ENCODE measurements at places on chromosomes 2 and 18. TPM values are rescaled to one million over a fixed set of nuclear protein-coding genes. Genes with fewer than 3 reads are reported as not detected.
A peak's percentile ranks its signal among the peaks of the same experiment; 100 is the strongest.

SKOR2 gene
- not detected for total RNA-seq

MPPE1 gene
- total RNA-seq: 98.3 TPM

GPR17 gene
- not detected for total RNA-seq

NGEF gene
- not detected for total RNA-seq

ZAP70 gene
- 1,008 TPM for total RNA-seq

NTSR2 gene
- not detected for total RNA-seq

CCDC141 gene
- 3.1 TPM for total RNA-seq

LONRF2 gene
- total RNA-seq: not detected

C1GALT1C1L gene
- total RNA-seq: not detected

LRRC30 gene
- not detected for total RNA-seq

HTR2B gene
- total RNA-seq: not detected

CCDC88A gene
- total RNA-seq: 20.4 TPM

POMC gene
- total RNA-seq: 4.9 TPM

DNA sequence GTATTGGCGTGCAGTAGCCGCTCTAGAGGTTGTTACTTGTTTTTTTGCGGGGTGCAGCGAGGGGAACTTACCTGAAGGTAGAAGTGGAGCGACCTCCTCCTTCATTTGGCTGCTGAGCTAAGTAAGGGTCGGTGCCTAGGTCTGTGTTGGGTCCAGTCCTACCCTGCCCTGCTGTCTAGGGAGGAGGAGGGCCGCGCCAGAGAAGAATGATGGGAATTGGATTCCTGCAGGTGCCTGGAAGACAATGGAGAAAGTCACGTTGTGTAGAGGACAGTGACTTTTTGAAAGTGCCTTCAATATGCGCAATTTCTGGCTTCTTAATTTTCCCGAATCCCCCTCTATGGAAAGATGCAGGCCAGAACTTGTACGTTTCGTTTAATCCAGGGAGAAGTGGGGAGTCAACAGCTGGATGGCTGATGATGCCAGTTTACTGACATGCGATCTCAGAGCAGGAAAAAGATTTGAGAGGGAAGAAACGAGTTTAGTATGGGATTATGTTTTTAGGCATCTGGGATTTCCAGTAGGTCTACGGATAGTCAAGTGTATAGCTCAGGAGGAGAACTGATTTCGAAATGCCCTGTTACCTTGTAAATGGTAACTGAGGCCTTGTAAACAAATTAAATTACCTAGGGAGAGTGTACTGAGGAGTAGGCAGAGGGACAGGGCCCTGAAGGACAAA lies 653 bp downstream of the MRPS9 start:
- DNase-seq: no peak

DNA sequence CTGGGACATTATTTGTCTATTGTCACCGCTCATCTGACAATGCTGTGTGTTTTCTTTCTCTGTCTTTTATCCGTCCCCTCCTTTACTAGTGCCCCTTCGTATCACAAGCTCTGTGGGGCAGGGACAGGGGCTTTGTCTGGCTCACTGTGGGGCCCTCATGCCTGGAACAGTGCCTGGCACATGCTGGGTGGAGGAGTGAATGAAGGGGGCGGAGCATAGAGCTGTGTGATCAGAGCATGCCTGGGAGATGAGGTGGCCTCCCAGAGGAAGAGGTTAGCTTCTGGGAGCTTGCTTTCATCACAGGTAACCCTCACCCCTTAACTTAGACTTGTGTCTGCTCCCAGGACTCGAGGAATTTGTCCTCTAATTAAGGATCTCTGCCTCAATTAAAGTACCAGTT lies 16.4 kb downstream of the MTCL1 start:
- no peak for DNase-seq

DNA sequence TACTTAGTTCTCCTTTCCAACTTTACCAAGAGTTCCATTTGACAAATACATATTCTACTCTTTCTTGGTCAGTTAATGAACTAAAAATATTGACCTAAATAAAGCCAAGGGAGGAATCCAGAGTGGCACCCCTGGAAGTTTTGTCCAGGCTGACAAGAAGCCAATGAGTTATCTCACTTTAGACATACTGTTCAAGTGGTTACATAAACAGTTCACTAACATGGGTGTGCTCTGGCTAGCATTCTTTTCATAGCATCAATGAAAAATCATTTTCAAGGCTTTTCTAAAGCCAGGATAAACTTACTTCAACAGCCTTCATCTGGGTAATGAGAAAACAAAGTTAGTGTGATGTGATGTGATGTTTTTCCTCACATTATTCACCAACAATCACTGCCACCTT lies 649.4 kb downstream of the TDRD15 start:
- no peak for DNase-seq

GRCh38 chr18:3247240-3248061 lies at the start of gene MYL12A:
Gene MYL12A (plus strand): TSS chr18:3247801. CDS start chr18:3253248, 5,447 bp downstream.
- DNase-seq: peak; percentile 93

DNA sequence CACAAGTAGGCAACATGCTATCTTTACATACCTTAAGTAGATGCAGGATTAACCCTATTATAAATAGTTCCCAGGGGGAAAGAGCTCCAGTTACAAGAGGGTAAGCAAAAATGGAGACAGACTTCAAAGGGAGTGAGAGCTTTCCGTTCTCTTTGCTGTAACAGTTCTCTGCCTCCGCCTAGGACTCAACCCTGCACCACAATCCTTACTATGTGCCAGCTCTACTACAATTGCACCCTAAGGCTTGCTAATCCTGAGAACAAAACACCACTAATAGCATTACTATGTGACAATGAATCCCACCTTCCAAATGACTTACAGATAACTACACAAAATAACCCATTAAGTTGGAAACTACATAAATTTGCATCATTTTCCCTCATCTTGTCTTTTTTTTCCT lies 7.7 kb downstream of the ZBTB14 start:
- DNase-seq: no peak

DNA sequence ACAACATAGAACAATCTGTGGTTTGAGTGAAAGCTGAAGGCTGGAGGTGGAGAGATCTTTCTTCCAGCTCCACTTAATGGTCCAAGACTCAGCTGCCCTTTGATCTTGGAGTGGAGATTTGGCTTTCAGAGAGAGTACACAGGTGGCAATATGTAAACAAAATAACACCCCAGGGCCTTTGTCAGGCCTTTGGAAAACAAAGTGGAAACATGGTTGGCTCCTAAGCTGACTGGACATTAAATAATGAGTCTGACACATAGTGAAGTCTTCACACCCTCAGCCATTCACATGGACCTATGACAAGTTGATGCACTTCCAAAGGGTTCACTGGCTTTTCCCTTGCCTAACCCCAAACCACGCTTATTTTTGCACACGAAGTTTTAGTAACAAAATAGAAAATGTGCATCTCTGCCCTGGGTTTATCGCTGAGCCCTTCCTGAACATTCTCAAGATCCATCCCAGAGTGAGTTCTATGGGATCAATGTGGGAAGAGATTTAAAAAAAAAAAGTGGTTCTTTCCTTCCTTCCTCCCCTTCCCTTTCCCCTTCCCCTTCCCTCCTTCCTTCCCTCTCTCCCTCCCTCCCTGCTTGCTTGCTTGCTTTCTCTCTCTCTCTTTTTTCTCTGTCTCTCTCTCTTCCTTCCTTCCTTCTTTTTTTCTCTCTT lies 201.3 kb upstream of the NT5C1B start:
- DNase-seq: no peak

GRCh38 chr2:235981631-235982030 lies 186.6 kb downstream of the GBX2 start:
- no peak for DNase-seq

GRCh38 chr2:239811111-239811781 lies 213.9 kb downstream of the NDUFA10 start:
- DNase-seq: no peak

DNA sequence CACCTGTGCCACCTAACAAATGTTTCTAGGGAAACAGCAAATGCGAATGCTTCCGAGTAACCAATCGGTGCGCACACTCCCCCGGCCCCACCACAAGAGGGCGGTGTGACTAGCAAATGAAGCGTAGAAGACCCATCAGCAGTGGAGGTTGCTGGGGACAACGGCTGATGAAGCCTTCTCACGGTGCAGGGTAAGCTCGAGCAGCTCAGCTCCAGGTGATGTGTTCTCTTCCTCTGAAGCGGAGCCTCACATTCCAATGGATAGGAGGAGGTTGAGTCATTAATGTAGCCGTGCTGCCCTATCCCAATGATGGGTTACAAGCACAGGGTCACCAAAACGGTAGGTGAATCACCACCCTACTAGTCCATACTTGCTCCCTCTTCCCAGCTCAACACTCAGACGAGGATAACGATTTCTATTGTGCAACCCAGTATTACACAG lies 127.6 kb upstream of the TWIST2 start:
- DNase-seq: peak; percentile 46

GRCh38 chr2:178523596-178524134 lies 43.4 kb downstream of the PLEKHA3 start:
- DNase-seq: peak; percentile 21

DNA sequence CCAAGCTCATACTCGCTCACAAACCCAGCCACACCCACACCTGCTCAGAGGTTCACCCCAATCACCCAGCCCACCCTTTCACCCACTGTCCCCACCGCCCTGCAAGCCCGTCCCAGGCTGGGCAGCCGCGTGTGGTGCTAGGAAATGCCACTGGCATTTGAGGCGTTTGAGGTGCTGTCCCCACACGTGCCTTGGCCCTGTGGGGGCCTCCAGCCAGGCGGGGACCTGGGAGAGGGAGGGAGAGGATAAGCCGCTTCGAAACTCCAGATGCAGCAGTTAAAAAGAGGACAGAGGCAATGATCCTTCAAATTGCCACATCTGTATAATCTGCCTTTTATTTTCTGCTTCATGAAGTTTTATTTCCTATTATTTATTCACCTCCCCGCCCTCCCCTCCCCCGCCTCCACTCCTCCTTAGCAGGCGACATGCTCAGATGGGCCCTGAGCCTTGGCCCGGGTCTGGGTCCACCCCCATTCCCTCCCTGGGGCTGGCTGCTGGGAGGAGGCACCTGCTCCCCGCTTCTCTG lies 35.9 kb downstream of the PSD4 start:
- no peak for DNase-seq

DNA sequence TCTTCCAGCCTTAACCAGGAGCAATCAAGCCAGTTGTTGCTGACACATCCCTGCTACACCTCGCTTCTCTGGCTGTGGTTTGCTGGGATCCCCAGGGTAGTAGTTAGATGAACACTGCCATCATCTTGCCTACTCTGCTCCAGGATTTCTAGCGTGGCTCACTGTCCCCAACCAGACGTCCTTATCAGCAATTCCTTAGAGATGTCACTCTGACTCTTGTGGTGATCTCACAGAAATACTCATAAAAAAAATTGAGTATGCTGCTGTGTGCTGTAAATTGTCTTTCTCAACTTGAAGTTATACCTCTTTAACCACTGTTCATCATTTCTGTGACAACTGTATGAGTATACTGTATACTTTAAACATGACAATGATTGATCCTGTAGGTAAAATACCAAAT lies 63.2 kb downstream of the PLCL1 start:
- DNase-seq: no peak

GRCh38 chr2:48984922-48985321 lies 169.4 kb downstream of the FSHR start:
- no peak for DNase-seq

DNA sequence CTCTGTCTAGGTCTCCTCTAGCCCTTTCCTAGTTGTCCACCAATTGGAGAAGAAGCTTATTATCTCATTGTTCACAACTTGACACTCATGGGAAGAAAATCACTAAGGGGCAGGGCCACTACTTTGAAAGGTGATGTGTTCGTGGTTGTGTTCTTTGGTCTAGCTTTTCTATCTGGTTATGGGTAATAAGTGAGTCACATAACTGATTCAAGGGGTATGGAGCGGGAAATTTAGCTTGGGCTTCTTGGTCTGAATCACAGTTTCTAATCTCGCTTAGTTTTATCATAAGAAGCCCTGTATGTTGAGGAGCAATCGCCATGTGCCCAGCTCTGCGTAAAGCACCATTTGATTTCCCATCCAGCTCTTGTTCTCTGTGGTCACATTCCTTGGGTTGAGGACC lies 18.7 kb upstream of the DYTN start:
- no peak for DNase-seq

GRCh38 chr2:145538661-145539350 lies 1018.9 kb upstream of the ZEB2 start:
- no peak for DNase-seq

DNA sequence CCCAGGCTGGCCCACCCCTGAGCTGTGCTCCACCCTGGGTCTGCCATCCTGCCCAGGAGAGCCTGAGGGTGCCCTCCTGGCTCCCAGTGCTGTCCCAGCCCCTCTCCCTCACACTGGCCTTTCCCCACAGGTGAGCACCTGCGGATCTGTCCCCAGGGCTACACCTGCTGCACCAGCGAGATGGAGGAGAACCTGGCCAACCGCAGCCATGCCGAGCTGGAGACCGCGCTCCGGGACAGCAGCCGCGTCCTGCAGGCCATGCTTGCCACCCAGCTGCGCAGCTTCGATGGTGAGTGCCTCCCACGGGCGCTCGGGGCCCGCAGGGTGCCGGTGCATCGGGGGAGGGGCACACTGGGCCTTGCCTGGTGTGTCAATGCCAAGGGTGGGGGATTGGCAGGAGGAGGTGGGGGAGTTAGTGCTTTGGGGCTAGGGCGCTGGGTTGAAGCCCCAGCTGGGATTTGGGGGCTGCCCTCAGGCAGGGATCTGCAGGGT lies 23.5 kb downstream of the GPC1 start:
- DNase-seq: no peak

DNA sequence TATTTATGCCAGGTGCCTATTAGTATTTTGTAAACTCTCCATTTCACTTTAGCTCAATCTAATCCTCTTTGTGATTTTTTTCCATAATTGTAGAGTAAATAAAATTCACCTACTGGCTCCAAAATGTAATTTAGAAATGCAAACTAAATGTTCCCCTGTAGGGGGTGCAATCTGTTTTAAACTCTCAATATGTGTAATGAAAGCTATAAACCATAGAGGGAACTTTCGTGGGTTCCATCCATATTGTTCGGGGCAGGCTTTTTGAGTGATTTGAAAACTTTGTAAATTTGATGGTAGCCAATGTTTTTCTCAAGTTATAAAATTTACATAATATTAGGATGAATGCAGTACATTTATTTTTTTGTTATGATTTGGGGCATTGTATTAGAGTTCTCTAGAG lies 49.4 kb downstream of the TSPYL6 start:
- peak; percentile 21 for DNase-seq

GRCh38 chr2:65901756-65902155 lies 469.4 kb upstream of the SPRED2 start:
- no peak for DNase-seq

- DNase-seq: no peak
Observed at GRCh38 chr18:28183418-28184078, 6.6 kb upstream of the CDH2 start.

DNA sequence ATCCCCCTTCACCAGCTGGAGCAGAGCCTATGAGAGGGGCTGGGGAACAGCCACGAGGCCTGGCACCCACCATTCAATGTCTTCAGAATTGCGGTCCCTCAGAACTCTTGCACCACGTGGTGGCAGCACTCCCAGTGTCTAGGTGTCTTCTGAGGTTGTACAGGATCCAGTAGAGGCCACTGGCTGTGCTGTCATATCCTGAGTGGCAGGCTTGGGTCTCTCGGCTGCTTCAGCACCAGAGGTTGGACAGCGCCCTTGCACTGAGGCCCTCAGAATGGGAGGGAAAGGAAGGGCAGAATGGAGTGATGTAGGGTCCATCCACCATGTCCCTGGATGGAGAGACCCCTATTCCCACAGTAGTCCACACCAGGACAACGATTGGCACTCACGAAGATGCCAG lies 112.0 kb upstream of the TEKT4 start:
- no peak for DNase-seq

- DNase-seq: no peak
Observed at GRCh38 chr2:102753563-102754159, 8.2 kb upstream of the TMEM182 start.
